Activated naive CD4-positive, alpha-beta T cell treated with anti-CD3 and anti-CD28 coated beads, Interleukin-2, amount 50 U/mL, for 72 hours (primary cell): ENCODE measurements at places on chromosomes 6 and 20.

DNA sequence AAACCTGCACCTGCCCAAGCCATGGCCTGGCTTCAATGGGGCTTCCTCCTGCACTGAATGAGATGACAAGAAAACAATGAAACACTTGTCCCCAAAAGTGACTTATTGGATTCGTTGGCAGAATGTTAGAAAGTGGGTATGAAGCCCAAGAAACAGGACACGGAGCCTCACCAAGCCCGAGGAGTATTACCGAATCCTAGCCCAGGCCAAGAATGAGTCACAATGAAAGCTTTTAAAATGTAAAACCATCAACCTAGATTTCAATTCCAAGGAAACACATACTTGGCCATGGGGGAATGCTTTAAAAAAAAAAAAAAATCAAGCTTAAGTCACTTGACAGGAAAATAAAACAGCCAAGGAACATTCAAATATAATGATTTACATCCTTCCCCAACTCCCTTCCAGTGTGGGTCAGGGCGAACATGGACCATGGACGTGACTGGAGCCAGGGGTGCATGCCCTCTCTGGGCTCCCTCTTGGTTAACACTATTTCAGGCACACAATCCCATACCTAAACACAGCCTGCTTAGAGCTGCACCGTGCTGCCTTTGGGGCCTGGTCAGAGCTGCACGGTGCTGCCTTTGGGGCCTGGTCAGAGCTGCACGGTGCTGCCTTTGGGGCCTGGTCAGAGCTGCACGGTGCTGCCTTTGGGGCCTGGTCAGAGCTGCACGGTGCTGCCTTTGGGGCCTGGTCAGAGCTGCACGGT lies 3.1 kb upstream of the STX16 start:
- no peak for DNase-seq

- DNase-seq: no peak
Measured at GRCh38 chr6:168196385-168196860, 117.4 kb upstream of the FRMD1 start.

- DNase-seq: peak; percentile 21
Measured at GRCh38 chr6:169921853-169922824, 170.7 kb downstream of the ERMARD start.

DNA sequence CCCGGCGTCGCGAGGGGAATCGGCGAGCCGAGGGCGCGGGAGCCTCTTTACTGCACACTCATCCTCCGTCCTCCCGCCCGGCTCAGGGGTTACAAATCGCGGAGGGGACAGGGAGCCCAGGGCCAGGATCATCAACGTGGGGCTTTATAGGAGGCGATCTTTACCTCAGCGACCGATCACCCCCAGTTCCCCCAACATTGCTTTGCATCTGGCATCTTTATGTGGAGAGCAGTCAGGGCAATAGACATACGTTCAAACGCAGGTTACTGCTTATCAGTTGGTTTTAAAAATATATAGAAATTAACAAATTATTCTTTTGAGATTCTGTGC lies 634 bp downstream of the HSF2 start:
- DNase-seq: no peak

GRCh38 chr6:13767121-13767808 lies 47.1 kb downstream of the MCUR1 start:
- DNase-seq: no peak

- DNase-seq: no peak
Measured at GRCh38 chr20:421685-422250, 13.7 kb downstream of the RBCK1 start.

DNA sequence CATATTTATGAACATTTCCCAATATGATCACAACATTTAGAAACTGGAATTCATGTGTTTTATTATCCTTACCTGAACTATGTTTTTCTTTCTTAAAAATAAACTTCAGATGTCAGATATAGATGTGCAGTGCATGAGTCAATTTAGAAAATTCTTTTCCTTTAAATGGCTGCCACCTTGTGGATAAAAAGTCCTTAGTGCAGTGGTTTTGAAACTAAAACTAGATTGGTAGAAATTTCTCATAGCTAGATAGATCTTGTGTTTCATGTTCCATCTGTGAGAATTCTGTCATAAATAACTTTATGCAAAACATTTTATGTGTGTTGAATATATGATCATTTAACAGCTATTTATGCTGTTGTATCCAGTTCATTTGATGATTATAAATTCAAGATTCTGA lies 134.9 kb downstream of the KLHL32 start:
- DNase-seq: no peak

DNA sequence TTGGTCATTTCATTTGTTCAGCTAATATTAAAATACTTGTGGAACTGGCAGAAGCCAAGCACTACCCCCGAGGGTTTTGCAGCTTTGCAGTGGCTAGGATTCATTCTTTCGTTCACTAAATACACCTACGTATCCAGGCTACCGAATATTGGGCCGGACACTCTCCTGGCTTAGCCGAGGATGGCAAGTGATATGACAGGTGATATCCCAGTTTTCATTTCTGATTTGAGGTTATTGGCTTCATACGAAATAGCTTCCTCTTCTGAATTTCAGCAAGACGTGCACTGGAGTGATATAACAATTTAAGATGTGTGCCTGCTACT lies 536 bp upstream of the MTFR2 start:
- DNase-seq: no peak

DNA sequence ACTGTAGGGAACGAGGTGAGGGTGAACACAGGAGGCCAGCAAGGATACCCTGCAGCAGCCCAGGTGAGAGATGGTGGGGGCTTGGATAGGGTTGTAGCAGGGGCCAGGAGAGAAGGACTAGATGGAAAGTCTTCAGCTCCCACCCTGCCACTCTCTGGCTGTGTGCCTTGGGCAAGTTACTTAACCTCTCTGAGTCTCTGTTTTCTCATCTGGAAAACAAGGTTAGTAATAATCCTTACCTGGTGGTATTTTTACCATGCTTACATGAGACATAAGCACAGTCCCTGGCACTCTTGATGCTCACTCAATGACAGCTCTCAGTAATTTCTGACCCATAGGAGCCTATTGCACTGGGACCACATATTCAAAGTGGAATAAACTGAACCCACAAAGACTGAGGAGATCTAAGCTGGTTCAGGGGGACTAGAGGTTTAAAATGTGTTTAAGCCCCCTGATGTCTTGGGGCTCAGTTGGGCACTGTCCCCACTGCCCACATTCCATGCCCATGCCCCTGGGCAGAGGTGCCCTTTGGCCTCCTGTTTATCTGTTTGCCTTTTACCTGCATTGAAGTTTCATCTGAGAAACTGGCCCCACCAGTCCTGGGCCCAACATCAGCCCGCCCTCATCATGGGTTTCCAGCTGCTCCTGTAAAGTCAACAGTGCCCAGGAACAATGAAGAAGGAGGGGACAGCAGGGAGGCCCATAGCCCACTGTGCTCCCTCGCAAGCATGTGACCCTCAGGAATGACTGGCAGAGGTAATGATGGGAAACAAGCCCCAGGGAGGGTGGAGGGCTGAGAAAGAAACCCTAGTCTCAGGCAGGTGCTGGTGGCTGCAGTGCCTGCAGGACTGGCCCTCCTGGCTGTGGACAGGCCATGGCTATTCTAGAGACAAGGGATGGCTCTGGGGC lies 104.0 kb downstream of the VEGFA start:
- DNase-seq: no peak

GRCh38 chr6:38413102-38413800 lies 226.5 kb downstream of the BTBD9 start:
- DNase-seq: peak; percentile 10

DNA sequence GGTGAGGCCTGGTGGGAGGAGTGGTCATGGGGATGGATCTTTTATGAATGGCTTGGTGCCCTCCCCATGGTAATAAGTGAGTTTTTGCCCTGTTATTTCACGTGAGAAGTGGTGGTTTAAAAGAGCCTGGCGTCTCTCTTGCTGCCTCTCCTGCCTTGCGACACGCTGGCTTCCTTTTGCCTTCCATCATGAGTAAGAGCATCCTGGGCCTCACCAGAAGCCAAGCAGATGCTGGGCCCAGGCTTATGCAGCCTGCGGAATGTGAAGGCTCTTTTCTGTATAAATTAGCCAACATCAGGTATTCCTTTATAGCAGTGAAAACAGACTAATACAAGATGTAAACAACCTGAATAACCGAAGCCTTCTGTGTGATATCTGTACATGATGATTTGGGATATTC lies 27.6 kb downstream of the VTA1 start:
- DNase-seq: no peak
